AG09319 (cell line): ENCODE measurements at places on chromosomes 16 and 17.

DNA sequence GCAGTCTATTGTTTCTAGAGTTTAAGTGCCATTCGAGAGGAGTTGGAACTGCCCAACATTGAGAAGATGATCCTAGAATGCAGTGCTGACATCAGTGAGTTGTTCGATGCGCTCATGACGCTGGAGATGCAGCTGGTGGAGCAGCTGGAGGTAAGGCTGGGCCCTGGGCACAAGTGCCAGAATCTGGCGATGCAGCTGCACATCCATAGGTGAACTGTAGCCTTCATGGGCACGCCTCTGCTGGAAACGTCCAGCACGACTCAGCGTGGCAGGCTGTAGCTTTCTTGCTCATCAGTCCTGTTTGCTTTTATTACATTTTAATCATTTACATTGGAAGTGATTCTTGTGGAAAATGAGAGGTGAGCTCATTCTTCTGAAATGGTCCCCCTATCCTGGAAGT is 31.7 kb downstream of the DRC3 start:
- no peak for DNase-seq

DNA sequence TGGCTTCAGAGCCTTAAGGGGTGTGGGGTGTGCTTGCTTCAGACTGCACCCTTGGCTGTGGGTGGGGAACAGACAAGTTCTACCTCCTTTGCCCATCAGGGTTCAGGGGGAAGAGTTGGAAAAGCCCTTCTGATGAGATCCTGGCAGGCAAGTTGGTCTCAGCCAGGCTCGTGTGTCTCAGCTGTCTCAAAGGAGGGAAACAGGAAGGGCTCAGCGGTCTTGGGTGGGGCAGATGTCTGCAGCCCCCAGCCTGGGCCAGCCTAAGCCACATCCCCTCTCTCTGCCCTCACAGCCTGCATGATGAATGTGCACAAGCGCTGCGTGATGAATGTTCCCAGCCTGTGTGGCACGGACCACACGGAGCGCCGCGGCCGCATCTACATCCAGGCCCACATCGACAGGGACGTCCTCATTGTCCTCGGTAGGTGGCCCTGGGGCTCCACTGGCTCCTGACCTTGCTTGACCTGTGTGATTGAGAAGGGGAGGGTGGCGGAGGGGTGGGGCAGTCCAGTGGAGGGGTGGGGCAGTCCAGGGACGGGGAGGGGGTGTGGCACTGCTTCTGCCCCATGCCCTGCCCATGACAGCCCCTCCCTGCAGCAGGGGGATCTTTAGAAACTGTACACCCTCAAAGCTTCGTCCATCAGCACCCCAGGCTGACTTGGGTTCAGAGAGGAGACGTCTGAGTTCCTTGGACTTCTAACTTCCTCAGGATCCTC is 199.5 kb downstream of the PRKCB start:
- no peak for DNase-seq

GRCh38 chr16:73298562-73298961 is 250.6 kb upstream of the ZFHX3 start:
- DNase-seq: no peak

DNA sequence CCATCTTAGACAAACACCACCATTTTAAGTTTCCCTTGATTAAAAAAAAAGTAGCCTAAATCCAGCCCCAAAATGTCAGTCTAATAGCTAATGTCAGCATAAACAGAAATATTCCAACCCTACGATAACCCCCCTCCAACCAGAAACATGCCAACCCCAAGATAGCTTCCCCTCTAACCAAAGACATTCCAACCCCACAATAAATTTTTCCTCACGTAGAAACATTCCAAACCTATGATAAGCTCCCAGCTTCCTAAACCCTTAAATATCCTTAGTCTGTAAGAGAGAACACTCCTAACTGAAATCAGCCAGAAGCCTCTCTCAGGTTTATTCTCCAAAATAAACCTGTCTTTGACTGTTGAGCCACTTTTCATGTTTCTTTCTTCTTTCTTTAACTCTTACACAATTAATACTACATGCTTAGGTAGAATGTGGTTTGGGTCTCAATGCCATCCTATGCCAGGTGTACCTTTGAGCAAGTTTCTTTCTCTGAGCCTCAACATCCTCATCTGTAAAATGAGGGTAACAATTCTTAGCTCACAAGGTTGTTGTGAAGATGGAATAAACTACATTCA is 10.5 kb upstream of the KRT38 start:
- no peak for DNase-seq

- DNase-seq: no peak
Observed at GRCh38 chr16:82991966-82992675, 365.4 kb downstream of the CDH13 start.

DNA sequence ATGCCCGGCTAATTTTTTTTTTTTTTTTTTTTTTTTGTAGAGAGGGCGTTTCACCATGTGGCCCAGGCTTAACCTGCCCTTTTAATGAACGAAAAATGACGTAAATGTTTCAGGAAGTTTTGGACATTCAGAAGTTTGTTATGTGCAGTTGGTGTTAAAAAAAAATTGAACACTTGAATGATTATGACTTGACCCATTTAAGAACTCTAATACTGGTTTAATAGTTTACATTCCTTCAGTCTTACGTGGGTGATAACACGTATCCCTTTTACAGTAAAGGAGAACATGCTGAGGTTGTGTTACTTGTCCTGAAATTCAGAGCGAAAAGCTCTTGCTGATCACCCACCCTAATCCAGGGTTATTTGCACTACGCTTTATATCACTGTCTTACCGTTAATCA is 1.7 kb downstream of the MLYCD start:
- no peak for DNase-seq

GRCh38 chr17:12794919-12795532 is 5.7 kb downstream of the ARHGAP44 start:
- DNase-seq: no peak

DNA sequence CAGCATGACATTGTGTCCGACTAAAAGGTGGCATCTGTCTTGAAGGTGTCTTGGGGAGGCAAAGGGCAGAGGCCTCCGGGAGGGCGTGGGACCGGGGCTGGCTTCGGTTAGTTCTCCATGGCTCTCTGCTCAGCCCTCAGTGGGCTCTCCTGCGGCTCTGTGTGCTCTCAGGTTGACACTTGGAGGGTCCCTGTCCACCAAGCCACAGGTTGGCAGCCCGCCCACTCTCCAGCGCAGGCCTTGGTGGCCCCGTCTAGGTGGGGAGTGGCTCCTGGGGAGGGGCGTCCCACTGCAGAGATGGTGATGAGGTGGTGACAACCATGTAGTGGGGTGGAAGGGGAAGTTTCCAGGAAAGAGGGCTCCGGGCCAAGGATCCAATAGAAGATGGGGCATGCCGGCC is 31.6 kb downstream of the ADGRG5 start:
- DNase-seq: no peak

DNA sequence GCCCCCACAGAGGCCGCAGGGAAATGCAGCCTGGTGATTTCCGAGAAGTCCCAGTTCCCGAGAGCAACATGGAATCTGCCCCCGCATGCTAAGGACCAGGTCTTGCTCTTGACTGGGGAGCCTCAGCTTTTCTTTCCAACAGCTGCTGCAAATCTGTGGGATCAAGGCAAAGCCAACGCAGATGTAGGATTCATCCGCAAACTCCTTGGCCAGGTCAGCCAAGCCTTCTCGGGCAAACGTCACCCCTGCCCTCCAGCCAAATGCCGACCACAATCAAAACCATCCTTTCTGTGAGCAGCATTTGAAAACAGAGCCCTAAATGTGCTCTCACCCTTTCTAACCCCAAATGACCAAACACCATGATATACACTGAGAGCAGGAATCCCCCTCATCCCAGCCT is 54.0 kb downstream of the MRM3 start:
- DNase-seq: peak; percentile 83

GRCh38 chr17:8580952-8581658 is 49.4 kb downstream of the MYH10 start:
- no peak for DNase-seq

GRCh38 chr17:31722251-31723056 is 136.6 kb downstream of the COPRS start:
- no peak for DNase-seq

GRCh38 chr17:79101111-79101673 is 26.6 kb downstream of the ENGASE start:
- no peak for DNase-seq

DNA sequence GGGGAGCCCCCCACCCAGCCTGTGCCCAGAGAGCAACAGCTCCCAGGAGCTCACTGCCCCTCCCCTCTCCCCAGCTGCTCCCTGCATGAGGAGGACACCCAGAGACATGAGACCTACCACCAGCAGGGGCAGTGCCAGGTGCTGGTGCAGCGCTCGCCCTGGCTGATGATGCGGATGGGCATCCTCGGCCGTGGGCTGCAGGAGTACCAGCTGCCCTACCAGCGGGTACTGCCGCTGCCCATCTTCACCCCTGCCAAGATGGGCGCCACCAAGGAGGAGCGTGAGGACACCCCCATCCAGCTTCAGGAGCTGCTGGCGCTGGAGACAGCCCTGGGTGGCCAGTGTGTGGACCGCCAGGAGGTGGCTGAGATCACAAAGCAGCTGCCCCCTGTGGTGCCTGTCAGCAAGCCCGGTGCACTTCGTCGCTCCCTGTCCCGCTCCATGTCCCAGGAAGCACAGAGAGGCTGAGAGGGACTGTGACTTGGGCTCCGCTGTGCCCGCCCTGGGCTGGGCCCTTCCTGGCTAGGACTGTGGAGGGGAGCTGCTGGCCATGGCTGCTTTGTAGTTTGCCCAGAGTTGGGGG is 584 bp downstream of the TCAP start:
- DNase-seq: no peak

GRCh38 chr17:82350182-82351030 is 8.6 kb upstream of the TEX19 start:
- DNase-seq: no peak

DNA sequence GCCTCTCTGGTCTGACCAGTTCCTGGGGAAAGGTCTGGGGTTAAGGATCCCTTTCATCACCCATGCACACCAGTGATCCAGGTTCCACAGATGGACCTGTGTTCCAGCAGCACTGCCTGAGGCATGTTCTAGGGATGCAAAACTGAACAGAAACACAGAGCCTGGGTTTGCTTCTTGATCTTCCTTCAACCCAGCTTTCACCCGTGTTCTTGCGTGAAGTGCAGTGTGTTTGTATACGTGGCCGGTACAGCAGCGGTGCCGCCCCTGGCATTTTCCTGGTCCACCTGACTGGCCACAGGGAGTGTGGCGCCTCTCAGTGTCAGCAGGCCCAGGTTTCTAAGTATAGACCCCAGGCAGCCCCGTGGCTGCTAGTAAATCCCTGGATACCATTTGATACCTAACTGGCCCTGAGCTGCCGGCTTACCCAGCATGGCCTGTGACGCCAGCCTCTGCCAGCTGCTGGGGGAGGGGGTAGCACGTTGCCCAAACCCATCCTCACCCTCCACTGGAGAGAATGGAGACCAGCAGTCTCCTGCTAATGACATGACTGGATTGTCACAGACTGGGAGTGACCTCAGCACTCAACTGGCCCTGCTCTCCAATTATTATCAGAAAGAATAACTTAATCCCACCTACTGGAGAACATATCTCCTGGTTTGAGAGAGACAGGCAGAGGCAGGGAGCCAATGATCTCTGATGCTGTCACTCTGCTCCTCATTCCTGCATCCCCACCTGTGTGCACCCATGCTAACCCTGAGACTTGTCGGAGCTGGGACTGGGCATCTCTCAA is 59.2 kb upstream of the LGALS9 start:
- no peak for DNase-seq

GRCh38 chr16:2425008-2425518 is 4.2 kb upstream of the CCNF start:
- no peak for DNase-seq

DNA sequence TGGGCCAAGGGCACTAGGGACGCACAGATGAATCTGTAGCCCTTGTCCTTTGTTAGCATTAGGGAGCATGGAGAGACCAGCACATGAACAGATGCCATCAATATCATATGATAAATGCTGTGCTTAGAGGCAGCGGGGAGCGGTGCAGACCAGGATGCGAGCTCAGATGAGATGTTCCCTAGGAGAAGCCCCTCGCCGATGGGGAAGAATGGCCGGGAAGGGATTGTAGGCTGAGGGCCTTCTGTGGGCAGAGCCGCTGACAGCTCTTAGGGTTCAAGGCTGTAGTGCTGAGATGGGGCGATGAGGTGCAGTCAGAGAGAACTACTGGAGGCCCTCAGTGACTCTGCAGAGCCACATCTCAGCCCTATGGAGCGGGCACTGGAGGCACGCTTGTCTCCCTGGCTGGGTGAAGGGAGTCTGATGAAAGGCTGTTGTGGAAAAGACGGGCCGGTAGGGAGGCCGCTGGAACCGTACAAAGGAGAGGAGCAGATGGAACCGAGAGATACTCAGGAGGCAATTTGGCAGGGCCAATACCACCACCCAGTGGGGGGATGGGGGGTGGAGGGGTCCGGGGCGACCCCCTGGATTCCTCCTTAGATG is 66.3 kb upstream of the ENDOV start:
- no peak for DNase-seq

DNA sequence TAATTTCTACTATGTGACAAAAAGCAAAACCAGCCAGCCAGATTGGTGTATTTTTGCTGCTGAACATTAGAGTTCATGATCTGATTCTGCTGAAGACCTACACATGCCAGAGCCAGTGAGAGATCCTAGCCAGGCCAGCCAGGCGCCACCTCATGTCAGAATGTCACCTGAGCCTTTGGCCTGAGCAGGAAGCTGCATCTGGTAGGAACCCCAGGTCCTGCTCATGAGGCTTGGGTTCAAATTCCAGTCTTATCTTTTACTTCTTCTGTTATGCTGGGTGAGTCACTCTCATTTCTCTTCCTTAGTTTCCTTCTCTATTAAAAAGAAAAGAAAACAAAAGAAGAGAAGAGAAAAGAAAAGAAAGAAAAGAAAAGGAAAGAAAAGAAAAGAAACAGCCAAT is 585.1 kb upstream of the CDH5 start:
- DNase-seq: no peak

DNA sequence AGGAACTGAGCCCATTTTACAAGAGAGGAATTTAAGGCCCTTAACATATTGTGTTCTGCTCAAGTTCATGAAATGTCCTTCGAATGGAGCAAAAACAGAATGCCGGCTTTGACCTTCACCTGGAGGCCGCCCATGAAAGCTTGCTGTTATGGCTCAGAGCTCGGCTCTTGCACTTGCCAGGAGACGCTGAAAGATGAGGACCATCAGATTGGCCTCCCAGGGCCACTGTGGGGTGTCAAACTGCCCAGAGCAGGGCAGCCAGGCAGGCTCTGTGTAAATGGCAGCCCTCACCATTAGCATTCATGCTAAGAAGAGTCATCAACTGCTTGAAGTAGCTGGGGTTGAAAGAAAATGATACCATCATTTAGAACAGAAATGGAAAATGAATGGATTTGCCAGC is 39.3 kb downstream of the IL21R start:
- DNase-seq: no peak

- DNase-seq: no peak
Observed at GRCh38 chr17:6536053-6536452, 20.3 kb downstream of the PITPNM3 start.

- DNase-seq: no peak
Observed at GRCh38 chr16:759110-759910, 1.2 kb upstream of the MSLN start.

GRCh38 chr16:49416001-49416675 is 42.5 kb downstream of the C16orf78 start:
- no peak for DNase-seq

DNA sequence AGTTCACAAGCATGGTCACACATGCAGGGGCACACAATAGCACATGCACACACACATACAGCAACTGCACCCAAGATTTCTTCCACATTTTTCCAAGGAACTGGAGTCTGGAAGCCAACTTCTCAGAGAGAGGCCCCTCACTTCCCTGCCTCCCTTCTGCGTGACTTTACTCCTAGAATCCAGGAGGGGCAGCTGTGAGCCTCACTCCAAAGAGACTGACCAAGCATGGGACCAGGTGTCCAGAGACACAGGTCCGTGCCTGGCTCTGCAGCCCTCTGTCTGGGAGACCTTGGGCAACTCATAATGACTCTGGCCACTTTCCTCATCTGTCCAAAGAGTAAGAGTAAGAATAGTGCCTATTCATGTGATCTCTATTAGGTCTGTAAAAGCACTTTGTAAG is 104.7 kb upstream of the TMEM132E start:
- DNase-seq: no peak
